Hematopoietic multipotent progenitor cell treated with erythropoietin and hydrocortisone succinate and interleukin-3 and kit ligand, for 8 days (in vitro differentiated cells): ENCODE measurements at places on chromosomes 3 and 15.
A peak's percentile ranks its signal among the peaks of the same experiment; 100 is the strongest.

DNA sequence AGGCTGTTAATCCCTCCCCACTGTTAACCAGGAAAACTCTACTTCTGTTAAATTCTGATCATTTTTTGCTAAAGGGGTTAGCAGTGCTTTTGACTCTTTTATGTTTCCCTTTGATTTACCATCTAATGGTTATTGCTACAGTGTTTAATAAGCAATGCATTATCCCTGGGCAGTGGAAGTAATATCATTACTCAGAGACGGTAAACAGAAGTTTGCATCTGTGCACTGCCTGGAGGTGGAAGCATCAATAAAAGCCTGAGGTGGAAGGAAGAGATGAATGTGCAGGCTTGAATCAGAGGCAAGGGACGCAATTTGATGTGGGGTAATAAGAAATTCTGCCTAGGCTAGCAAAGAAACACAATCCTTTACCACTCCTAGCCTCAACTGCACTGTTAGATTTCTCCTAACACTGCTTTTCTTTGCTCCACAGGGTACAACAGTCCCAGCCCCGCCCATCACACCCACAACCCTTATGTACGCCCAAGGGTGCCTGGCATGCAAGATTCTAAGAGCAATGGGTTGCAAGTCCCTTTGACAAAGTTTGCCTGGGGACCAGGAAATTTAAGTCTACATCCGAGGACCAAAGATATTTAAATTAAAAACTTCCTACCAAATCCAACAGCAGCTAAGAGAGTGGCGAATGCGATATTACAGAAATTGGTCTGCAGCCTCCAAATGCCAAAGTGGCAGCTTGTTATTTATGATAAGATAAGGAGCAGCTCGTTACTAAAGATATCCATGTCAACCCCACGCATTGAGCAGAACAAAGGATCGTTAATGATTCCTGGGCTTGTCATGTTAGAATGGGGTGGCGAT, 261.4 kb downstream of the FHIT start:
- peak; percentile 96 for DNase-seq

DNA sequence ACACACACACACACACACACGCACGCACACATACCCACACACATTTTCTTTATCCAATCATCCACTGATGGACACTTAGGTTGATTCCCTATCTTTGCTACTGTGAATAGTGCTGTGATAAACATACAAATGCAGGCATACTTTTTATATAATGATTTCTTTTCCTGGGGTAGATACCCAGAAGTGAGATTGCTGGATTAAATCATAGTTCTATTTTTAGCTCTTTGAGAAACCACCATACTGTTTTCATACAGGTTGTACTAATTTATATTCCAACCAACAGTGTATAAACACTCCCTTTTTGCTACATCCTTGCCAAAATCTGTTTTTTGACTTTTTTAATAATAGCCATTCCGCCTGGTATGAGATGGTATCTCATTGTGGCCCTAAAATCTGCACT, 94.5 kb upstream of the GK5 start:
- no peak for DNase-seq

- no peak for DNase-seq
Observed at GRCh38 chr3:133887074-133887802, 8.4 kb downstream of the RAB6B start.

DNA sequence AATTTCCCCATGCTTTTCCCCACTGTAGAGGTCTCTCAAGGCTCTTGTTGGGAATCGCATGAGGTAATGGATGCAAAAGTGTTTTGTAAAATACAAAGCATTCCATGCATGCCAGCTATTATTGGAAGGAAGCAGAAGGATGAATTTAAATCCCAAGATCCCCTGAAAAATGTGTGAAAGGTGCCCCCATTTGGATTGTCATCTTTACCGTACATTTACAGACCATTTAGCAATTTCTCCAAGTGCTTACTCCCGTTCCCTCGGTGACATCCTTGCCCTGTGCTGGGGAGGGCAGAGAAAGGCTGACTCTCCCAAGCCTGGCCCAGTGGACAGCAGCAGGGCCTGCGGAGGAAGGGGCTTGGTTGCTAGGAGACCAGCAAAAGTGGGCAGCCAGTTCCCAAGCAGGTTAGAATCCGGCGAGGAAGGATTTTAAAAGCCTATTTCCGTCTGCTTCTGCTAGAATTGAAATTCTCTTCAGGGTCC, 31.1 kb upstream of the NEO1 start:
- no peak for DNase-seq

DNA sequence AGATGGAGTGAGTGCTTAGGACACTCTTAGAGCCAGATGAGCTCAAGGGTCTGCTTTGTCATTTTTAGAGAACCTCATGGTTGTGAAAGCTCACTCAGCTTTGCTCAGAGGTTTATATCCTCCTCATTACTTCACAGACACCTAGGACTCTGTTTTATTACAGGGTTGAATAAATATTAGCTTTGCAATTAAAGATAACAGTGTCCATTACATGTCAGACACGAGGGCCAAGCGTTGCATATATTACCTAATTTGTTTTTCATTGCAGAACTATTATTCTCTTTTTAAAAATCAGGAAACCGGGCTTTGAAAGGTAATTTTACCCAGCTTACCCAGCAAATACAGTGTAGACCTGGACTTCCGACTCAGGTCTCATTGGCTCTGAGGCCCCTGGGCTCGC, 16.1 kb downstream of the MAP6D1 start:
- no peak for DNase-seq

GRCh38 chr15:90838139-90838538, 30.2 kb upstream of the FURIN start:
- DNase-seq: peak; percentile 41
